ENCODE measurements at places on chromosomes 2 and 18.

GRCh38 chr2:216348756-216349308 lies 23.5 kb downstream of the MARCHF4 start:
- DNase-seq = no peak

- no peak for DNase-seq
Measured at GRCh38 chr2:21146638-21147037, 22.9 kb downstream of the TDRD15 start.

- no peak for DNase-seq
Measured at GRCh38 chr18:63339920-63340484, 20.4 kb upstream of the BCL2 start.

- no peak for DNase-seq
Measured at GRCh38 chr2:98333922-98334321, 12.3 kb upstream of the CNGA3 start.

GRCh38 chr2:127104166-127104660 lies 2.7 kb downstream of the BIN1 start:
- DNase-seq = no peak

All from stimulated activated CD4-positive, alpha-beta T cell treated with anti-CD3 and anti-CD28 coated beads, Interleukin-12 subunit alpha, Interleukin-12 subunit beta, amount 100 ng/mL, for 24 hours (primary cell).